Activated naive CD4-positive, alpha-beta T cell treated with Interleukin-2 at 50 U/mL for 16 hours (primary cell): ENCODE measurements at places on chromosomes 4 and X.

DNA sequence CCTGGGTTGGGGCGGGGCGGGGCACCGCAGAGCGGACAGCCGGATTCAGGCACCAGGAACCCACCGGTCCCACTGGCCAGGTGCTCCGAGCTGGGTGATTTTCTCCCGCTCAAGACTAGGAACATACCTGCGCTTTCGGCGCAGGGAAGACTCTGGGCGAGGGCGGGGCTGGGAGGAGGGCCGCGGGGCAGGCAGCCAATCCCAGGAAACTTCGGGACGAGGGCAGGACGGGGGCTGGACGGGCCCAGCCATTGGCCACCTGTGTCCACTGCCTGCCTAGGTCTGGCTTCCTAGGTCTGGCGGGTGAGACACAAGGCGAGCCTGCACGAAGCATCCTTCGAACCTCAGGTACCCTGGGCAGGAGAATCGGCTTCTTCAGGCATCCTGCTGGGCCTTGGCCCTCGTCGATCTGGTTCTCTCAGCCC is 274 bp upstream of the ERVMER34-1 start:
- no peak for DNase-seq

- DNase-seq = no peak
Observed at GRCh38 chr4:1451752-1452122, 45.5 kb upstream of the NKX1-1 start.

DNA sequence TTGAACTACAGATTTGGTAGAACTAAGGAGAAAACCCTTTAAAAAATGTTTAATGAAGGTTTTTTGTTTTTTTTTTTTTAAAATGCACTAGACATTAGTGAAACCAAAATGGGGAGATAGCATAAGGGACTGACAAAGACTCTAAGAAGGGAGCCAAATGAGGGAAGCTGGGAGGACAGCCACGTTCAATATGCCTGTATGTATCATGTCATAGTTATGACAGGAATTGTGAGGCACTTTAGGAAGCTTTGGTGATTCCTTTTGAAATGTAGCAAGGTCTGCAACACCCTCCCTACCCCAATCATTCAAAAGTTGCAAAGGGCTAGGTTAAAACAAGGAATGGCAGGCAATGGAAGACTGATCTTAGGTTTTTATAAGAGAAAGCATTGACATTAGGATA is 526.0 kb downstream of the TLL1 start:
- no peak for DNase-seq

DNA sequence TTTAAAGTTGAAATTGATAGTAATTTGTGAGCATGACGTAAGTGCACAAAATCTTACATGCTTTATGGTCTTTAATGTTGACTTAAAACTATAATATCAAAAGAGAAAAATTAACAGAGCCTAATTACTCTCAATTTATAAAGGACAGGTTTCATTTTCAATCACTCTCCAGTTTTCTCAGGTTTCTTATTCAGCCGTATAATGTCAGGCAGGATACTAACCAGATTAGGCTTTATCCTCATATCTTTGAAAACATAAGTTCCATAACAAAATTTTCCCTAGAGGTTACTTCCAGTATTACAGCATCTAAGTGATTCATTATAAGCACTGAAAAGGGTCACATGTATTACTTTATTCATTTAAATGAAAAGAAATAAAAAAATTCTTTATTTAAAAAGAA is 492.1 kb downstream of the PACRGL start:
- no peak for DNase-seq

- DNase-seq = no peak
Observed at GRCh38 chr4:4535590-4535989, 6.3 kb downstream of the STX18 start.

DNA sequence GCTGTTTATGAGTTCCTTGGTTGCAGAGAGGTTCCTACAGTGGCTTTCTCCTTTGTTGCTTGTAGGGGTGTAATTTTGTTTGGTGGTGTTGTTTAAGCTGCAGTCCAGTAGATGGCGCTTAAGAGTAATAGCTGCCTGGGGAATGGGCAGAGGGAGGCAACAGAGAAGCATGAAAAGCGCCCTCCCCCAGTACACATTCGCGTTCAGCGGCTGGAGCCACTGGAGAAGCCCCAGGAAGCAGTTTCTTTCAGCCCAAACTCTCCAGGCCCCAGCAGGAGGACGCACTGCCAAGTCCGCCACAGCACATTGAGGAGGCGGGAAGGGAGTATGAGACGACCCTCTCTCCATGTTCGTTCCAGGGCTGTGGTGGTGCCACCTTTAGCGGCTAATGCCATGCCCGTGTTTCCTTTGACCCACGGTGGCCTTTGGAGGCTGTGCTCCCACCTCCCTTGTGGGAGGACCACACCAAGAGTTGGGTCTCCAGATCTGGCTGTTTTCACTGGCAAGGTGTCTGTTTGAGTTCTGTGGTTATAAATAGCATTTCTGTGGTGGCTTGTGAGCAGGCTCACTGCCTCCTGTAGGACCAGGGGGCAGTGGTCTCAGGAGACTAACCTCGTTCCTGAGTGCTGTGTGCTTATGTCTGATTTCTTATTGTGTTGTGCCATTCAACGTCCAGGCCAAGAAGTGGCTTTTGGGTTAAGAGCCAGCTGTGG is 252.3 kb downstream of the ARHGAP10 start:
- DNase-seq = no peak

- no peak for DNase-seq
Observed at GRCh38 chr4:154076921-154077320, 288.0 kb upstream of the SFRP2 start.

DNA sequence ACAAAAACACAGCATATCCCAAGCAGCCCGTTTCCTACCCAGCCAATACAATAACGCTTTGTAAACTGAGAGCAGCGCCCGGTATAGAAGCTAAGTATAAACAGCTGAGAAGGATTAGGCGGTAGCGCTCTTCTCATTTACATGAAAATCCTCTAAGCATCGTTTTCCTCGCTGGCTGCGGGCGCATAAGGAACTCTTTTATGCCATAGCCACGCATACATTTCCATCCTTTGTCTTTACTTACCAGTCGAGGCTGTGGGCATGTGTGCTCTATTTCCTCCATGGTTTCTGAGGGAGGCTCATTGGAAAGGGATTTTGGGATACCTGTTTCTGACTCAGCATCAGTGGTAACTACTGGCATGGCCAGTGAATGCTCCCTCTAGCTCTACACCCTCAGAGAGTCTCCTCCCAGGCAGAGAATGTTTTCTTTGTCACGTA is 383 bp downstream of the PCYT1B start:
- DNase-seq = no peak

DNA sequence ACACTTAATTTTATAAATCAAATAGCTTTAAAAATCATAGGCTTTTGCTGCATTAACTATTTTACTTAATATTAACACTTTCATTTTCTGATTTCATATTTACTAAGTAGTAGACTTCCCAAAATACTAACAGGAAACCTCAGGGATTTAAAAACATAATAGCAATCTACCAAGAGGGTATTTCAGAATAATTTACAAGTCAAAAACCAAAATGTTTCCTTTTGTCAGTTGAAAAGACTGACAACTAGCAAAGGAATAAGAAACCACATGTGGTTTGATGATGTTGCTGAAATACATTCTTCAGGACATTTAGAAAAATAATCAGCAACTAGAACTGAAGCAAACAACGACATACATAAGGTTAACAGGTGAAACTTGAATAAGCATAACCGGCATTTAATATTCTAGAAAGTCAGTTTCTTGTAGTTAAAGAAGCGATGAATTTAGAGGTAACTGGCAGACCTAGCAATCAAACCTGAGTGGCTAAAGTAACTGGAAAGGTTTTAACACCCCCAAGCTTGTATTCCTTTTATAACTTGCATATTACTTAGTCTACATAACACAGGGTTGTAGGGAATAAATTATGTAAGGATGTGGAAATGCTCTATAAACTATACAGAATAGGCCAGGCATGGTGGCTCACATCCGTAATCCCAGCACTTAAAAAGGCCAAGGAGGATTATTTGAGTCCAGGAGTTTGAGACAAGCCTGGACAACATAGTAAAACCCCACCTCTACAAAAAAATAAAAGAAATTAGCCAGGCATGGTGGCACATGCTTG is 40.0 kb downstream of the DHX15 start:
- no peak for DNase-seq

- peak; percentile 62 for DNase-seq
Observed at GRCh38 chr4:52659001-52659721, at the start of gene USP46. TSS of gene USP46 (minus strand) at chr4:52659301. CDS start at chr4:52659150, 151 bp downstream.

GRCh38 chr4:165909947-165910346 is 36.9 kb downstream of the TLL1 start:
- no peak for DNase-seq
